Prostate gland (tissue), 2 donors: ENCODE measurements at places on chromosomes 12 and 14.

DNA sequence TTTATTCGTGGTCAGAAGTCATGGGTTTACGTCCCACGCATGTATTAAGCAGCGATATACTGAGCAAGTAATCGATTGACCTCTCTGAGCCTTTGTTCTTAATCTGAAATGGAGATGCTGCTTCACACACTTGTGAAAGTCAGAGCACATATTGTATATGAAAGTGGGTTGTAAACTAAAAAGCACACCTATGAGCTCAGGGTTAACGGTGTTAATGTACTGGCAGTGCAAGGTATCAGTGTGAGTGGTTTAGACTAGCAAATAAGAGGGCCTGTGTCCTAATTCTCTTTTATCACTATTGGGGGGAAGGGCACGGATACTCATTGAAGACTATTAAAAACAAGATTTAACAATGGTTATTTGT lies 676 bp downstream of the MRPL42 start:
- DNase-seq, result no peak

DNA sequence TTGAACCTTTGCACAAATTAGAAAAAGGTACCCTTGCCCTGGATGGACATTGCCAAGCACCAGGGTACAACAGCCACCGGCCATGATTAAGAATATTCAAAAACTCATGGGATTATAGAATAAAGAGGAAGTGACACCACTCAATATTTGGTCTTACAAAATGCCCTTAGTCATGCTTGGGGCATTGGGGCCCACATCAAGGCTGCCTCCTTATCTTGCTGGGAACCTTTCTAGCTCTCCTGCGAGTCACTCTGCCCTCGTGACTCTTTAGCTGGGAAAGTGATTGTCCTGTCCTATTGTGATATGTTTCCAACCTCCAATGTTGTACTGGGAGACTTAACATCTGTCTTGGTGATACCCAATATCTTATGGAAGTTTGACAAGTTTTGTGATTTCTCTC lies 57.8 kb downstream of the GTF2A1 start:
- no peak for DNase-seq

DNA sequence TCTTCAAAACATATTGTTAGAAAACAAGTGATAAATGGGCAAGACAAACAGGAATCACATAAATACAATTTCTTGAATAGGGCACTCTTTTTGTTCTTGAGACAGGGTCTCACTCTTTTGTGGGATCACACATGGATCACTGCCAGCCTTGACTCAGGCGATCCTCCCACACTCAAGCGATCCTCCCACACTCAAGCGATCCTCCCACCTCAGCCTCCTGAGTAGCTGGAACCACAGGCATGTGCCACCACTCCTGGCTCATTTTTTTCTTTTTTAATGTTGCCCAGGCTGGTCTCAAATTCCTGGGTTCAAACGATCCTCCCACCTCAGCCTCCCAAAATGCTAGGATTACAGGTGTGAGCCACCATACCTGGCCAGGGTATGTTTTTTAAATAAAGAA lies 57.4 kb downstream of the ATP2B1 start:
- DNase-seq, result no peak

GRCh38 chr14:34971381-34971780 lies 11.4 kb upstream of the SRP54 start:
- no peak for DNase-seq

- DNase-seq, result no peak
Measured at GRCh38 chr12:27673101-27673718, 23.0 kb upstream of the REP15 start.

- DNase-seq, result no peak
Measured at GRCh38 chr14:90424075-90424474, 27.2 kb downstream of the CALM1 start.

DNA sequence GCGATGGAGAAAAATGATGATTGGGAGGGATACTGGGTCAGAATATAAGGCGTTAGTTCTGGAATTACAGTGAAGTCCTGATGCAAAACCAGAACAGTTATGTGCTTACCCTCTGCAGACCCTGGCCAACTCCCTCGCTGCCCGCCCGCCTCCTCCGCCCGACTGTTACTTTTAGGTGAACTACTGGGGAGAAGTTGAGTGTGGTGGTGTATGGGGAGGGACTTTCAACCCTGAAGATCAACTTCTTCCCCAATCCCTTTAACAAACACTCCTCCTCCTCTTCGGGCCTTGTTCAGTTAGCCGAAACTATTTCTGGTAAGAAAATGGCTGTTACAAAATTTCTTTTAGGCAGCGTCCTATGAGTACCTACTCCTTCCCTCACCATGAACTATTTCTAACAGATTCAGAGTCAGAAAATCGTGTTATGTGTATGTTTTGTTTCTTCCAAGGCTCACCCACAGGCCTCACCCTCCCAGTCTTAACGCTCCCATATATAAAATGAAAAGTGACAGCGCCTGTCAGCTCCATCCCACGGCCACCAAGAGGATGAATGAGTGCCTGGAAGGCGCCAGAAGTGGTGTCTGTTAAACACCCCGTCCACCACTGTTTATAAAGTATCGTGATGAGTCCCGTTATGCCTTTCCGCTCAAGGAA lies 1.3 kb downstream of the FBXO33 start:
- DNase-seq, result no peak

DNA sequence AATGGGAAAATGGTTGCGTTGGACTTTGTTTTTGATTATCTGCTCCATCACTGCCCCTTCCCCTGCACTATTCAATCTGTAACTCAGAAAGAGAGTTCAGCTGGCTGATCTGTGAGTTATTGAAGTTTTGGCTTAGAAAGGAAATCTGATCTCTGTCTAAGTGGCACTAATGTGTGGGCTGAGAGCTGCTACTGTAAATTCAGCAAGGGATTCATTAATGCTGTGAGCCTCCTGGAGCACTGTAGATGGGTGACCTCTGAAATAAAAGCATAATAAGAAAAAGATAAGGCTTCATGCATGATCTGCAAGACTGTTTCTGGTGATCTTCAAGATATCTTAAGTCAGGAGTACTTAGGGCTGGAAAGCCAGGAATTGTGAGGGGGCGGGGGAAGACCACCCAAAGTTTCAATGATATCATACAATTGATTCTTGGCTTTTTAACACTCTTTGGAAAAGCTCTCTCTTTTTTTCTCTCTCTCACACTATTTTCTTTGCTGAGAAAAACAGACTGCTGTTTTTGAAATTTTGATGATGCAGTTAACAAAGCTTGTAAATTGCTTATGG lies 101.1 kb downstream of the C12orf75 start:
- DNase-seq, result no peak

DNA sequence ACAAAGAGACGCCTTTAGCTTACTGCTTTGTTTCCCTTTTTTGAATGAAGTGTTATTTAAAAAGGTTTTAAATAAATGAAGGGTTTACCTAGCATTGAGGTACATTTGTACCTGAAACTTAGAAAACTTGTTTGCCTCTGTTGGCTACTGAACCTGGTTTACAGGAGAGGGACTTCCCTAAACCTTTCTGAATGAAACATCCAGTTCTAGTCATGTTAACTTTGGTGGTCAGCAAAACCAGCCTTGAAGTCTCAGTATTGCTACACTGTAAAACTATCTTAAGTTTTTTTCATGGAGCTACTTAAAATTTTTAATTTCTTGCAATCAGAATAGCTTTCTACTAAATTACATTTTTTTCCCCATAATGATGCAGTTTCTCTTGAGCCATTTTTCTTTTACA lies 38.2 kb downstream of the RASSF8 start:
- DNase-seq, result no peak

DNA sequence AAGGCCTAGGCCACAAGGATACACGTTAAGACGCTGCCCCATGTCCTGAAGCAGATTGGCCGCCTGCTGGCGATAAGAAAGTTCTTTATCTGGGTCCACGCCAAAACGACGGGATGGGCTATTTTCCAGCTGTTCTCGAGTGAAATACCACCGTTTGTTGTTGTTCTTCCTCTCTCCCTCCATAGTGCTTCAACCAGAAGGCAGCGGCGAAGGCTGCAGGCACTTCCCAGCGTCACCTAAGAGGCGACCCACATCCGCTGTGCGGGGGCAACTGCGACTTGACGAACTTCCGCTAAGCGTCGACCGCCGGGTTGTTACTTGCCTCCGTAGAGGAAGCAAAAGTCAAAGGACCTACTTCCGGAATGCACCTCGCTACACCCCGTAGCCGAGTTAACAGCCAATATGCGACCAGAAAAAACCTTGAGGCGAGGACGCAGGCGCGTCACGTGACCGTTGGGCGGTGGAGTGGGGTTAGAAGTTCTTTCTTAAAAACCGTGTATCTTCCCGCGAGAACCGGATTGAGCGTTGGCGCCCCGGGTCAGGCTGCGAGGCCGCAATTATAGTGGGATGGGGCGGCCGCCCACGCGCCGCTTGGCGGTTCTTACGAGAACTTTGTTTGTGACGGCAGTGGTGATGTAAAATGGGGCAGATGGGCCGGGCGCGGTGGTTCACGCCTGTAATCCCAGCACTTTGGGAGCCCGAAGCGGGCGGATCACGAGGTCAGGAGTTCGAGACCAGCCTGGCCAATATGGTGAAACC lies at the start of gene CCNT1:
Gene CCNT1 (minus strand): TSS at position 215 of the 759 bp plus-strand sequence. CDS start 32 bp downstream, at position 183.
- peak; percentile 97 for DNase-seq

GRCh38 chr12:83186419-83186818 lies 499.7 kb downstream of the TMTC2 start:
- no peak for DNase-seq

DNA sequence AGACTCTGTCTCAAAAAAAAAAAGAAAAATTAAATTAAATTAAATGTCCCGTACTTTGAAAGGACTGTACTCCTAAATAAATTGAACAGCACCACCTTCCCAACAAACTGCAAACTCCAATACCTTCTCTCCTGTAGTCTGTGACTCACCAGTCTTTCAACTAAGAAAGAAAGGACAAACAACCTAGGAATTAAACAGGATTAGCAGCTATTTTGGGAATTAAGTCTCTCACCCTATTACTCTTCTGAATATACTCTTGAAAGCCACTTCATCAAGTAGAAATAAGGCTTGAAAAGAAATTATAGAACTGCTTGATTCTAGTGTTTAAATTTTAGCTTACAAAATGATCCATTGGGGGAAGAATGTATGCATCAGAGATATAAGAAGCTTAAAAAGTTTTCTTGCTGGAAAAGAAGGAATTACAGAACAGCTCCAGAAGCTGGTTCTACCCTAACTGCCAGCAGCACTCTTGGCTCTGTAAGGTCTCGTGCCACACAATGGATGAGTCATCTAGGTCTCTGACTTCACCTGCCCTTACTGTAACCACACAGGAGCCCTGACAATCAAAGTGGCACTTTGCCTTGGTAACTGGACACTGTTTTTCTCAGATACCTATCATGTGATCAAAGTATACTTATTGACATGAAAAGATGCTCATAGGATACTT lies 57.0 kb upstream of the CERS5 start:
- DNase-seq, result peak; percentile 21

DNA sequence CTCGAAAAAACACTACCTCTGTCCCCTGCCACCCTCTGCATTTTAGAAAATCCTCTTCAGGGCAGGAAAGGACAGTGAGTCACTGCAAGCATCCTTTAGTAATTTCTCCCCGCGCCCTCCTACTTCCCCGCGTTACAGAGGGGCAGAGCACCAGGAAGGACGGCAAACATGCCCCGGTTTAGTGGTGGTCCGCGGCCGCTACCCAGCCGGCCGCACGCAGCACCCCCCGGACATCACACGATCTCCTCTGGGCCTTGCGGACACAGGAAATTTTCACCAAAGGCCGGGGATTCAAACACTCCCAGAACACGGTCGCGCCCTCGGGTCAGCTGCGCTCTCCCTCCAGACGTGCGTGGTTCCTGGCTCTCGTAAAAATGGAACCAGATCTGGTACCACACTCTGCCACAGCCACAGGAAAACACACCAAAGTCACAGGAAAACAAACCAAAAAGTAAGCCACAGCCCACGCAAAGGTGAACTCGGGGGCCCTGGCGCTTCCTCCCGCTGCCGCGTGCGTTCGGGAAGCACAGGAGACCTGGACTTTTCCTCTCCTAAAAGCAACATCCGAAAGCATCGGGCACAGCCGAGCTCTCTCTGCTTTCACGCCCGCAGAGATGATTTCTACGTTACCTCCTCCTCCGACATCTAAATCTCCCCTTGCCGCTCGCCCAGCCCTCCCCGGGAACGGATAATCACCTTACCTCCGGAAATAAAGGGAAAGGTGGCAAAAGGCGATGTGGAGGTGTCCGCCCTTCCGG lies 839 bp downstream of the SLC38A1 start:
- peak; percentile 11 for DNase-seq

DNA sequence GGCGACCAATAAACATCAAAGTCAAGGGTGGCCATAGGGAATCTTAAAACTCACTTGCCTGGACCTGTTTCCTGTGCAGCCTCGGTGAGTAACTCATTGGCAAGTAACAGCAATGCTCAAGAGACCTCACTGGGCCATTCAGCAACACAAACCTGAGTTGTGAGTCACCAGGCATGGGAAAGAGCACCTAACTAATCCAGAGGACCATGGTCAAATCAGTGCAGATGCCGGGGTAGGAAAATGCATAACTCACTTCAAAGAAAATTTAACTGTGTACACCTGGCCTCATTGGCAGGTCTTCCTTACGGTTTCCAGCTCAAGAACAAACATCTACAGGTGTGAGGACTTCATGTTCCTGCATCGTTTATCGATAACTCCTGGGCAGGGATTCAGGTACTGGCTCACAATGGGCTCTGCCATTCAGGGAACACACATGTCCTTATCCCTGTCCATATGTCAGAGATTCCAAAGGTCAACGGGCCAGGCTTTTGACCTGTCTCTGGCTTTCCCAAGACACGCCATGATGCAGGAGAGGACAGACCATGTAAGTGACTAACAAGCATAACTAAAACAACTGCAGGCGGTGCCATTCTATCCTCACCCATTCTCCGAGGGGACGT lies 211.8 kb downstream of the ANO2 start:
- no peak for DNase-seq

GRCh38 chr12:71782017-71782416 lies 27.4 kb downstream of the RAB21 start:
- no peak for DNase-seq

- DNase-seq, result no peak
Measured at GRCh38 chr14:24147761-24148428, 597 bp downstream of the RNF31 start.

DNA sequence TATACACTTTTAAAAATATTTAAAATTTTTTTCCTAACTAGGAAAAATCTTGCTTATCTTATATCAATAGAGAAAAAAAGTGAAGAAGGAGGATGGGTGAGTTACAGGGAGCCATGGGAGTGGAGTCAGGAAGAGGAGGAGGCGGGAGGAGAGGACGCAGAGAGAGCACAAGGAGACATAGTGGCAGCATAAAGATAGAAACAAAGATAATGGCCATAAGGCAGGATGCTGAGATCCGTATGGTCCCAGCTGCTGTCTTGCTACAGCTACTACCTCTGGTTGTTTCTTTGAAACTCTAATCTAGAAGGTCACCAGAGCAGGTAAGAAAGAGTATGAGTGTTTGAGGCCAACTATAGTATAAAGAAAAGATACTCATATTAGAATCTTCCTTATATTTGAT lies 2.6 kb upstream of the SOX5 start:
- no peak for DNase-seq

GRCh38 chr12:12899530-12900380 lies 8.4 kb downstream of the GPRC5A start:
- no peak for DNase-seq
